ENCODE measurements at places on chromosomes 6 and 20.

DNA sequence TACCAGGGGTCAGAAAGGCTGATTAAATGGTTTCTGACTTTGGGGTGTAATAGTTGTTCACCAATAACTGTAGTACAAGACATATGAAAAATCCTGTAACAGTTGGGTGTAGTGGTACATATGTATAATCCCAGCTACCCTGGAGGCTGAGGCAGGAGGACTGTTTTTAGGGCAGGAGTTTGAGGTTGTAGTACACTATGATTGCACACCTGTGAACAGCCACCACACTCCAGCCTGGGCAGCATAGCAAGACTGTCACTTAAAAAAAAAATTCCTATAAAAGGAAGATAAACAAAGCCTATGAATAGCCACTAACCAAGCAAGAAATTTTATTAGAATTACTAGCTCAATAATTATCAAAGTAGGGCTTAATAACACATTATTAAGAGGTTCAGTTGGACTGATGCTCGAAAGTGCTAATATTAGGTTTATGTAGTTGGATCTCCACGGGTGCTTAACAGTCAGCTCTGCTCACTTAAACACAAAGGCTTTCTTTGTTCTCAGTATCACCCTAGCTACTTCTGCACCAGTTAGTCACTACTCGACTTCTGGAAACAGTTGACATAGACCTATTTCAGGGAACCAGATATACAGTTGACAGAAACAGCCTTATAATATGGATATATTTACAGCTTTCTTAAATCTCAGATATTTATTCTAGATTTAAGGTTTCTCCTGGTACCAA, 113.0 kb downstream of the MTFR2 start:
- no peak for DNase-seq

- DNase-seq = no peak
These were observed 34.2 kb downstream of the FOXF2 start for GRCh38 chr6:1423578-1423977.

- DNase-seq = no peak
These were observed 22.6 kb downstream of the SLC2A12 start for GRCh38 chr6:134029495-134030455.

- no peak for DNase-seq
These were observed 302.3 kb downstream of the TENT5A start for GRCh38 chr6:81450180-81450579.

- DNase-seq = no peak
These were observed 36.9 kb upstream of the RNF144B start for GRCh38 chr6:18350271-18350670.

DNA sequence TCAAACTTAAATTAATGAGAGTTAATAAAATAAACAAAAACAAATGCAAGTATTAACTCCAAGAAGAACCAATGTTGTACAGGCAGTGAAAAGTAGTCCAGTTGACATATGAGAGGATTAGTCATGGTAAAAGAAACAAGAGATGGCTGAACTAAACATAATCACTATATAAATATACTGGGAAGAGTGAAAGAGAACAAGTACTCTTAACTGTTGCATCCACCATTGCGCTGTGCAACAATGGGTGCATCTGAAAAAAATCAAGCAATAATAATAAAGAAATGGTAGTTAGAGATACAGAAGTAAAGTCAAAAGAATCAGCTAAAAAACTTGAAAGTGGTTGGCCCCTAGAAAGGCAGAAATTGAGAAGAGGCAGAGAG, 16.6 kb downstream of the HLA-F start:
- no peak for DNase-seq

DNA sequence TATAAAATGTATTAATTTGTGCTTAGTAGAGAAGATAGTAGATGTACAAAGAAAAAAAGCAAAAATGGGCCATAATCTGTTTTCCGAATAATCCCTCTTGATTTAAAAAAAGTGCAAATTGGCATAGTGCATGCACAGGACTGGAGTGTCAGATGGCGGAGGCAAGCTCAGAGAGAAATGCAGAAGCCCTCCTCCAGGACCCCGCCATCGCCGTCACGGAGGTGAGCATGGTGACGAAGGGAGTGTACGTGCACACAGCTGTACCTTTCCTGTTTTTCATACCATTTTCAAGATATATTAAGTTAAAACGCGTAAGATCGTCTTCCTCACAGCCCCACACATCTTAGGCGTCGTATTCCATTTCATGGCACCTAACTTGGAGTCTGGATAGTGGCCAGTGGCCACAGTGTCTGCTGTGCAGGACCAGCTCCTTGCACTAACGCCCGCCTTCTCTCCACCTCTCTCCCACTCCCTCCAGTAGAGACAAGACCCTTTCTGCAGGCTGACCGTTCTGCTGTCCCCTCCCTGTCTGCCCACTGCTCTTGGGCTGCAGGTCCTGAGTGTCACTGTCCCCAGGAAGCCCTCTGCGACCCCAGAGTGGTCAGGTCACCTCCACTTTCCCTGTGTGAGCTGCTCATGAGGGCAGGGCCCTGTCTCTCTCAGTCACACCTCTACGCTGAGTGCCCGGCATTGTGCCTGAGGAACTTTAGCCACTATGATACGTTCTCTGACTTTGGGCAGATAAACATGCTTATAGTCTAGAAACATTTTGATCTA, 9.8 kb downstream of the DUSP22 start:
- no peak for DNase-seq

DNA sequence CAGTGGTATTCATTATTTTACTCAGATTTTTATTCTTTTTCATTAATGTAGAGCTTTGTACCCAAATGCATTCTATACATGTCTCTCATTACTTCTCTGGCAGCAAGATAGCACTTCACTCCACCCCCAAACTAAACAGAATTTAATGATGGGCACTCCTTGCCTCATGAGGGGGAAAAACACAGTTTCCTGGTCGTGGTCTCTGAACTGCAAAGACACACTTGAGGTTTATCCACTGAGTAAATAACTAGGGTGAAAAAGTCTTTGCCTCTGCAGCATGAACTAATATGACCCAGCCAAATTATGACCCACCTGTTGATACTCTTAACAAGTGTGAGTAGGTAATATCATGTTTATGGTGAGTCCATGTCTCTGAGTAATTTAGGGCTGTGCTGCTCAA, 785.2 kb upstream of the FLRT3 start:
- no peak for DNase-seq

DNA sequence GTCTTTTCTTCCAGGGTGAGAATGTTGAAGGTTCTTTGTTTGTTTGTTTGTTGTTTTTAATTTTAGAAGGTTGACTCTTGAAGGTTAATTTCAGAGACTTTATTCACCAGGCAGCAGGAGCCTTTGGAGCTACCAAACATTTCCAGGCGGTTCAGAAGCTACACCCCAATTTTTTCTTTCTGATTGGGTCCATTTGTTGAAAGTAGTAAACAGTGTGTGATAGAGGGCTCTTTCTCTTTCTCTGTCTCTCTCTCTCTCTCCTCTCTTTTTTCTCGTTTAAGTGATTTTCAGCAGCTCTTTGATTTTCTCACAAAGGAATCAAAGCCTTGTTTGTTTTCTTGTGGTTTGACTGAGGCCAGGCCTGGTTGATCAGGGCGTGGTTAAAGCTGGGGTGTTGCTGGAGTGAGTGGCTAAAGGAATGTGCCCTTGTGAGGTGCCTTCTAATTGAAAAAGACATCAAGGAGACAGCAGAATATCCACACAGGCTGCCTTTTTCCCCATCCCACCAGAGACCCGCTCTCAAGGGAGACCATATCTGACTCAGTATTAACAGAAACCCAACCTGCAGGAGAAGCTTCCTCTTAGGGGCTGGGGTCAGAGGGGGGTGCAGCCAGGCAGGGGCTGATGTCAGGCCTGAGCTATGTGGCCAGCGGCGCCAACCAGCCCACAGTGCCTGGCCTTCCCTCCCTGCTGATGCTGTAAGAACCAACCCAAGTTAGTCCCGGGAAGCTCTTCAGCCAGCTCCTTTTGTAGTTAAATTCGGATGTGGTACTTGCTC, 40.4 kb upstream of the NAA20 start:
- DNase-seq = peak; percentile 38

DNA sequence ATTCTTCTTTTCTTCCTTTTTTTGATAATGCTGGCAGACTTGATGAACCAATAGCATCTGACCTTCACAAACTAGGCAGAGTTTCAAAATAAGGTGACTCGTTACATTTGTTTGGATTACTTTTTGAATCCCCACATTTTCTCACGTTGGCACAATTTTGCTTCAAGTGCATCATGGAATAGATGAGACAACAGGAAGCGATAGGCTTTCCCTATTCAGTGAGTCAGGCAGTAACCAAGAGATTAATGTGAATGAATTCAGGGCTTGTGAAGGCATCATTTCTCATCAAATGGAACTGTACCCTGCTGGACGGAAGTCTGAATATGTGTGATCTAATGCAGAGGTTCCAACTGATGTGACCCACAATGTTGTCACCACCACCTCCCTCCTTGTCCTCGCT, 10.7 kb downstream of the RFPL4B start:
- no peak for DNase-seq

GRCh38 chr20:19193349-19193748, 19.1 kb upstream of the SLC24A3 start:
- DNase-seq = no peak

DNA sequence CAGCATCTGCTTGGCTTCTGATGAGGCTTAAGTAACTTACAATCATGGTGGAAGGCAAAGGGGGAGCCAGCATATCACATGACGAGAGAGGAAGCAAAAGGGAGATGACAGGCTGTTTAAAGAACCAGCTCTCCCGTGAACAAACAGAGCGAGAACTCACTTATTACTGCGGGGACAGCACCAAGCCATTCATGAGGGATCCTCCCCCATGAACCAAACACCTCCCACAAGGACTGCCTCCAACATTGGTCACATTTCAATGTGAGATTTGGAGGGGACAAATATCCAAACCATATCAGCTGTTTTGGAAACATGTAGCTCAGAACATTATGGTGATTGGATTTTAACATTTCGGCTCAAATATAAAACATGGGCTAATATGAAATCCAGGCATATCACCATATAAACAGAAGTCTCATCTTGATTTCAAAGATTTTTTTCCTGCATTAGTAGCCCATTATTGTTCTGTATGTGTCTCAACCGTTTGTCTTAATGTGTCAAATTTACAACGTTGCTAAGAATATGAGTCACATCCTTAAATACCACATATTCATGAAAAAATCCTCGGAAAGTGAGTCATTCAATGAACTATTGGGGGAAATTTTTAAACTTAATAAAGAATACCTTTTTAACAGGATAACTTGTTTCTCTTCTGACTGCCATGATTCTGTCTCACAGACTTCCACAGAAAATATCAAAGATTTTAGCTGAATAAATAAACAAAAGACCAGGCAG, 894.3 kb downstream of the TFAP2A start:
- no peak for DNase-seq

GRCh38 chr6:30712441-30712945, 4.6 kb downstream of the MDC1 start:
- no peak for DNase-seq

DNA sequence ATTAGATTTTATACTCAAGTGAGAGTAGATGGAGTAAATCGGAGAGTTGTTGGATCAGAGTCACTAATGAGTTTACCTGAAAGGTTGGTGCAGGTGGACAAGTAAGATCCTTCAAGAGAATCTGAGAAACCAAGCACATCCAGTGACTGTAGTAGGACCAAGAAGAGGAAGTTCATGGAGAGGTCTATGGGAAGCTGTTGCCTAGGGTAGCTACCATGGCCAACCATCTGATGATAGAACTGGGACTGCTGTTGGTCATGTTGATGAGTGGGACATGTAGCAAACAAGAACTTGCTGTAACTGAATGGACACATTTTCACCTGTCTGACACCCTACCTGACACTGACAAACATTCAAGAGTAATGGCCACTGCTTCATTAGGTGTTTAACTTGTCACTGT, 11.3 kb upstream of the ADGB start:
- DNase-seq = no peak

DNA sequence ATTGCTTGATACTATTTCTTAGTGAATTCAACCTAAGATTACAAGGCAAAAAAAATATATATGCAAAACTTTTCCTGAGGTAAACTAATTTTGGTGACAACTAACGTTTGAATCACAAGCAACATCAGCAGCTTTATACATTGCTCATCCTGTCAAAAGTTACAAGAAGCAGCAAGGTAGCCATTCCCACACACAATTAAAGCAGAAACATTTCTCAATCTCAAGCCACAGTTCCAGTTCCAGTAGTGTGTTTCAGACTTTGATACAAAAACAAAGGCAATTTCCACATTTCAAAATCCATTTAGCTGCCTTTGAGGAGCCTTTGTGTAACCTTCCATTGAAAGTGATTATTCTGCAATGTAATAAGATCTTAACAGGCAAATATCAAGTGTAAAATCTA, 191.0 kb downstream of the WDR27 start:
- DNase-seq = no peak

- DNase-seq = peak; percentile 27
These were observed 9.2 kb upstream of the RGS17 start for GRCh38 chr6:153140299-153140698.

- DNase-seq = no peak
These were observed 490 bp downstream of the JAG1 start for GRCh38 chr20:10673176-10673841.

DNA sequence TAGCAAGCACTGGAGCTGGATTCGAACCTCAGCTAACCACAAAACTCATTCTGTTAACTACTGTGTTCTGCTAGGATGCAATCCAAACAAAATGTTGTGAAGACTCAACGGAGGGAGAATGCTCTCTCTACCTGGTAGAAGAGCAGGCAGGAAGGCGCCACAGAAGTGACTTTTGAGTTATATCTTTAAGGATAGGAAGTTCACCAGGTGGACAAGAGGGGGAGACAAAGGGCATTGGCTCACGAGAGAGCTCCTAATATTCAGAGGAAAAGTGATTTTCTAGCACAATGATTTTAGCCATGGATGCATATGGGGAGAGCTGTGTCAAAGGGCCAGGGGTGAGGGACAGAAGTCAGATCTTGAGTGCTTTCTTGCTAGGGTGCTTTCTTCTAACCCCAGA, 108.4 kb upstream of the MAFB start:
- DNase-seq = no peak

GRCh38 chr6:104884867-104885517, 25.3 kb upstream of the HACE1 start:
- no peak for DNase-seq

GRCh38 chr6:161444464-161444863, 170.6 kb upstream of the AGPAT4 start:
- peak; percentile 57 for DNase-seq

DNA sequence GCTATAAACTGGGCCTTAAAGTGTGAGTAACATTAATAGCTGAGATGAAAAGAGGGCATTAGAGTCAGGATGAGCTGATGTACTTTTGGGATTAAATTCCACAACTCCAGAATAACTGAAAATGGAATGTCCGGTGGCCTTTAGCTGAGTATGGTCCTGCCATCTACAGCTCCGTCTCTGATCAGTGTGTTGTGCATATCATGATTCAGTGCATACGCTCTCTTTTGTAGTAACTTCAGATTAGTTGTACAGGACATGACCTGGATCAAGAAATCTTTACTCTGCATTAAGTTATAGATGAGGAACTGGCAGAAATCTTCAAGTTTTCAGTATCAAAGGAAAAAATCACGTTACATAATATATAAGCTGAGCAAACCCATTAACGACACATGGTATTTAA, 92.4 kb downstream of the MTFR2 start:
- DNase-seq = no peak

DNA sequence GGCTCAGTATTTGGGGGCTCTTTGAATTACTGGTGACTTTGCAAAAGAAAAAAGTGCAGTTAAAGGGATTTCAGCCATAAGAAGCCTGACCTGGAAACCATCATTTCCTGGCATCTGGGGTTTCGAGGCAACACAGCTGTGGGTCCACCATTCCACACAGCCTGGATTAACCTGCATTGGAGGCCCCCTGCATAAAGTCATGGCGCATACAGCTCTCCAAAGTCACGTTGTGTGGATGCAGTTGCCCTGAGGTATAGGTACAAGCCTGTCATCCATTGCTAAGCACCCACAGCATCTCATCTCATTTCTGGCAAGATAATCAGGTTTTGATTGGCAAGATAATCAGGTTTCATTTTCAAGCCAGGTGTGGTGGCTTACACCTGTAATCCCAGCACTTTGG, 54.5 kb upstream of the TAGAP start:
- DNase-seq = no peak

Measured in tongue (tissue), 3 donors.